ENCODE measurements at places on chromosomes 1 and 21.

DNA sequence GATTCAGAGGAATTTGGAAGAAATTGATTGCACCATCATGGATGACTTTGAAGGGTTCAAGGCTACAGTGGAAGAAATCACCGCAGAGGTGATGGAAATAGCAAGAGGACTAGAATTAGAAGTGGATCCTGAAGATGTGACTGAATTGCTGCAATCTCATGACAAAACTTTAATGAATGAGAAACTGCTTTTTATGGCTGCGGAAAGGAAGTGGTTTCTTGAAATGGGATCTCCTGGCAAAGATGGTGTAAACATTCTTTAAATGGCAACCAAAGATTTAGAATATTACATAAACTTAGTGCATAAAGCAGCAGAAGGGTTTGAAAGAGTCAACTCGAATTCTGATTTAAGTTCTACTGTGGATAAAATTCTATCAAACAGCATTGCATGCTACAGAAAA lies 698.6 kb downstream of the PLA2G4A start:
- DNase-seq: no peak

GRCh38 chr1:15423355-15424077 lies 13.8 kb downstream of the EFHD2 start:
- no peak for DNase-seq

- DNase-seq: no peak
Measured at GRCh38 chr1:6083801-6084446, 38.2 kb downstream of the KCNAB2 start.

GRCh38 chr1:7770997-7771822 lies at the start of gene VAMP3:
VAMP3 (plus strand) TSS chr1:7771296; CDS start chr1:7771384, 88 bp downstream.
- peak; percentile 86 for DNase-seq

DNA sequence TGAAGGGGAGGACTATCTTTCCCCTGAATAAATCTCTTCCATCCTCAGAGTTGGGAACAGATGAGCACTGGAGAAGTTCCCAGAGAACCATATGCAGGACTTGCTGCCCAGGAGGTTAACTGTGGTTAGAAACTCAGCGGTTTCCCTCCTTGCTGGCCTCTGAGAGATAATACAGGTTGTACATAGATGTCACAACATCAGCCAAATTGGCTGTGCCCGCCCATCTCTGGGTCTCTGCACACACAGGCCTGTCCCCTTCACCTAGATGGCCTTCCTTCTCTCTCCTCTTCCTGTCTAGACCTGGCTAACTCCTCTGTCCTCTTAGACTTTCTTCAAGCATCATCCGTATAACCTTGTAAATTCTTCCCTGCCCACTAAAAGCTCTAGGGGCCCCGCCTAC lies 5.7 kb downstream of the RGS5 start:
- no peak for DNase-seq

DNA sequence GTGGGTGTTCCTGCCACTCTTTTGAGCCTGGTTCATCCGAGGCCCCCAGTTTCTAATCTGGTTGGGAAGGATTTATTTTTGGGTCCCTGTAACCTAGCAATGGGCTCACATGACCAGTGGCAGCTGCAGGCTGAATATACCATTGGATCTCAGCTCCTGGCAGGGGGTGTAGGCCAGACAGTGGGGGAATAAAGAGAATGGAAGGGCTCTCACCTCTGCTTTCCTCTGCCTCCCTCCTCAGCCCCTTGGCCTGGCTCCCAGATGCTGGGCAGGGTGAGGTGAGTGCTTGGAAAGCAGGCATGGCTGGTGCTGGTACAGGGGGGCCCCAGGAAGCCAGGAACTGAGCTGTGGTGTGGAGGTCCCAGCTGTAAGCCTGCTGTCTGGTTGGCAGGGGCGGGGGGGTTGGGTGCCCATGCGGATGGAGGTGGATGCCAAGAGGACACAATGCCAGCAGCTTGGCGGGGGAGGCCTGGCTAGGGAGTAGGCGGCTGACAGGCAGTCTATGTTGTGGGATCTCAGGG lies 3.6 kb upstream of the GPR61 start:
- DNase-seq: no peak

DNA sequence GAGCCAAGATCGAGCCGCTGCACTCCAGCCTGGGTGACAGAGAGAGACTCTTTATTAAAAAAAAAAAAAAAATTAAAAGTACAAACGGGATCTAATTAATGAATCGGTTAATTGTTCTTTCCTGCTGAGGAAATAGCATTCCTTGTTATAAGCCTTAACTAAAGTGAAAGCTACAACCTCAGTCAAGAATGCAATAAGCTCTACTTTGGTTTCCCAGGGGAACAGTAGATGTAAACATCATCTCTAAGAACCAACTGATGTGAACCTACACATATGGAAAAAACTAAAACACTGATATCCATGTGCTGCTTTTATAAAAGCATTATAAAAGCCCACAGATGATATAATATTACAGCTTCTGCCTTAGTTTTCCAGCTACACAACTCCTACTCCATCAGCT lies 41.9 kb downstream of the LPGAT1 start:
- DNase-seq: no peak

GRCh38 chr1:228032041-228032440 lies 25.2 kb downstream of the WNT3A start:
- no peak for DNase-seq

DNA sequence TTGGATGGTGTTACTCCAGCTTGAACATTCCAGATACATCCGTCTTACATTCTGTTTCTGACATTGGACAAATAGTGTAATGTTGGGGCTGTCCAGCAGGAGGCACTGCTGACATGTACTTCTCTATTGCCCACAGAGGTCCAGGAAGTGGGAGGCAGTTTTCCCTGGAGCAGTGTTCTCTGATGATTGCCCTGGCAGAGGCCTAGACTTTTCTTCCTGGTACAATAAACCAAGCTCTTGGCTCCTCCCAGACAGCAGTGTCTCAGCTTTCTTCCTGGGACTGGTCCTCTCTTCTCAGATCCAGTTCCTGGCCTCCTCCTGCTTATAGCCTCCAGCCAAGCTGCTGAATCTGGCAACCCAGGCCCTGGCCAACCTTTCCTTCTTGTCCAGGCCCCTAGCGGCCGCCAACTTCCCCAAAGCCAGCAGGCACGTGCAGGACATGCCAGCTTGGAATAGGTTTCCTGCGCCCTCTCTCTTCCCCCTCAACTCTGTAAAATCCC lies 14.9 kb upstream of the IFNLR1 start:
- DNase-seq: no peak

- no peak for DNase-seq
Measured at GRCh38 chr1:115665319-115666096, 23.7 kb downstream of the VANGL1 start.

DNA sequence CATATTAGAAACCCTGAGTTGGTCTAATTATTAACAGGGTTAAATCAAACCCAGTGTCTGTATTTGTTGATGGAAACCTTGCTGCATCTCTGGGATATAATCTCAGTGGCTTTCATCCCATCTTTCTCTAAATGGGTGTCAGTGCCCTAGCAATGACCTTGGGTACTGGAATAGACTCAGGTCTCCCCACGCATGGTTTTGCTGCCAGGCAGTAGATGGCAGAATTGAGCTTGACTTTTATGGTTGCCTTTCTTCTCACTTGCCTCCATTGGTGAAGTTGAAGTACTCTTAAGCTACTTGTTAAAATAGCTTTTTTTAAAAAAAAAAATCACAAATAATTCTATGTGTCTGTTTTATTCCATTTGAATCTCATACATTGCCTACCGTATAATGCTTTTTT lies 81.8 kb upstream of the HMCN1 start:
- no peak for DNase-seq

DNA sequence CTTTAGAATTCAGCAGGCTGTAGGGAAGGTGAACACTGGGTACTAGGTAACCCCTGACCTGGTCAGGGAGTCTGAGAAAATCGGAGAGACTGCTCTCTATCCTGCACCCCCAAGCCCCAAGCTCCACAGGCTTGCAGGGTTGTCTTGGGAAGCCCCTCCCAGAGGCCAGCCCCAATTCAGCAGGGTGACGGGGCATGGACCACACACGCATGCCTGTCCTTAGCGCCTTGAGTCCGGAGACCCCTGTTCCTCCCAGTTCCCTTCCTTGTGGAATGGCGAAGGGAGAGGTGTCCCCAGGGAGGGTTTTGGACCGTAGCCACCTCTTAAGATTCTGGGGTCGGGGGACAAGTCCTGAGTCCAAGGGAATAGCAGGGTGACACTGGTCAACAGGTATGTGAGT lies 116.1 kb downstream of the HLCS start:
- DNase-seq: no peak

- no peak for DNase-seq
Measured at GRCh38 chr1:30883389-30884172, 25.0 kb downstream of the SDC3 start.

- no peak for DNase-seq
Measured at GRCh38 chr1:202249846-202250245, 56.2 kb downstream of the LGR6 start.

DNA sequence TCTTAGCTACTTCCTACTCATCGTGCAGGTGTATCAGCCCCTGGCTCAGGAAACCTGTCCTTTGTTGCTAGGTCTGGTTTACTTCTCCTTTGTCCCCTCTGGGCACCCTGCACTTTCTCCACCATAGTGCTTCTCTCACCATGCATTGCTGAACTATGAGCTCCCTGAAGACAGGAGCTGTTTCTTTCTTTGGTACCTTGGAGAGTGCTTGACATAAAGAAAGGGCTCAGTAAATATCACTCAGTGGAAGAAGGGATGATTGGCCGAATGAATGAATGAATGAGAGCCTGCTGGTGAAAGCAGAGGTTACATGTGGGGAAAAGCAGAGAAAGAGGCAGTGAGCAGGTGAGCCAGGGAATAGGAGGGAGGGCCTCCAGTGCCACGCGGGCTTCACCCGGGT lies 9.8 kb upstream of the HMGB4 start:
- DNase-seq: no peak

GRCh38 chr1:19640363-19641316 lies 3.5 kb upstream of the NBL1 start:
- DNase-seq: no peak

DNA sequence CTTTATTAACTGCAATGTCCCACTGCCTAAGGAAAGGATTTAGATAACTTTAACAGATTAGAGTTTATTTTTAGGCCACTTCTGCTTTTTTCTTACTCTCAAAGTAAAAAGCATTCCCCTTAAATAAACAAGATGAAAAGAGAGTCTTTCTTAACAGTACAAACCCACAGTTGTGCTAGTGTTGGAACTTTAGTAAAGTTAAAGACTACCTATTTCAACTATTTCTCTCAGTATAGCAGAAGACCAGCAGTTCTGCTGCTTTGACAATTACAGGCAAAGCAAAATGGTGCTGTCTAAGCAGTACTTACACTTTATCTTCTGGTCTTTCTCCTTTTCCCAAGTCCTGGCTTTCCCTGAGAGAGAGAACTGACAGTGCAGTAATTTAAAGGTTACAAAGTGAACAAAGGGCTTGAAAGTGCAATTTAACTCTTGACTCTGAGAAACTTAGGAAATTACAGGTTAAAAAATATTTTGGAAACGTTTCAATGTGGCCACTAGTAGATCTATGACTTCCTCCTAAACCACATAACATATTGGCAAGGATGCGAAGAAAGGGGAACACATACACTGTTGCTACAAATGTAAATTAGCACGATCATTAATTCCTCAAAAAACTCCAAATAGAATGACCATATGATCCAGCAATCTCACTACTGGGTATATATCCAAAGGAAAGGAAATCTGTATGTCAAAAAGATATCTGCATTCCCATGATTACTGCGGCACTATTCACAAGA lies 135.4 kb upstream of the POGK start:
- DNase-seq: no peak

DNA sequence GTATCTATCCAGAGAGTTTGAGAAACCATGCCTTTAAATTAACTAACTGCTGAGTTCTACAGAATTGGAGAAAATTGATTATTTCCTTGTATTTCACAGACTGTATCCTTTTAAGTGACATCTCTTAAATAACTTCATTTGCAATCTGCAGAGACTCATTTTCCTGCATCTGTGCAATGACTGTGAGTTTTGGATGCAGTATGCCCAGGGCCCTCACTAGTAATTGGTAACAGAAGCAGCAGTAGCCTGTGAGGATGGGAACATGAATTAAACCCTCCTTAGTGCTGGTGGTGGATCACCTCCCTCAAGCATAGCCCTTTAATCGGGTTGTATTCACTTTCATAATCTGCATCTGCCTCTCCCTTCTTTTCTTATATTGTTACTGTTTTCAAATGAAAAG lies 21.7 kb upstream of the SH3D21 start:
- no peak for DNase-seq

GRCh38 chr1:62746086-62746808 lies 37.7 kb upstream of the ATG4C start:
- no peak for DNase-seq

- peak; percentile 42 for DNase-seq
Measured at GRCh38 chr1:201739492-201740085, 89.4 kb upstream of the IPO9 start.

GRCh38 chr21:25579226-25580013 lies 27.9 kb downstream of the MRPL39 start:
- no peak for DNase-seq

- DNase-seq: no peak
Measured at GRCh38 chr1:154865442-154866256, 4.4 kb downstream of the KCNN3 start.

DNA sequence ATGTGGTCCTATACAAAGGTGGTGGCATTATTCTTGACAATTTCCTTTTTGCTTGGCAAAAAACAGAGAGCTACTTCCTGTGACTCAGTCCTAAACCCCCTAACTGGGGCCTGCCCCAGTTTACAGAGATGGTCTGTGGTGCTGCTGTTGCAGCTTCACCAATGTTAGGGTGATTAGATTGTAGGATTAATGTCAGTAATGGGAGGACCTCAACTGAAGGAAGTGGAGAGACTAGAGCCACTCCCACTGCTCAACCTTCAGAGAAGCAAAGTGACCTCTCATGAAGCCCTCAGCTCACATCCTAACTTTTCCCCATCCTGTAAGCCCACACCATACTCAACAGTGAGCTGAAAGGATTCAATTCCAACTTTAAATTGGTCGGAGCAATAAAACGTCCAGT lies 3.6 kb downstream of the S100A6 start:
- DNase-seq: no peak

- no peak for DNase-seq
Measured at GRCh38 chr1:245512980-245513578, 358.3 kb downstream of the KIF26B start.

DNA sequence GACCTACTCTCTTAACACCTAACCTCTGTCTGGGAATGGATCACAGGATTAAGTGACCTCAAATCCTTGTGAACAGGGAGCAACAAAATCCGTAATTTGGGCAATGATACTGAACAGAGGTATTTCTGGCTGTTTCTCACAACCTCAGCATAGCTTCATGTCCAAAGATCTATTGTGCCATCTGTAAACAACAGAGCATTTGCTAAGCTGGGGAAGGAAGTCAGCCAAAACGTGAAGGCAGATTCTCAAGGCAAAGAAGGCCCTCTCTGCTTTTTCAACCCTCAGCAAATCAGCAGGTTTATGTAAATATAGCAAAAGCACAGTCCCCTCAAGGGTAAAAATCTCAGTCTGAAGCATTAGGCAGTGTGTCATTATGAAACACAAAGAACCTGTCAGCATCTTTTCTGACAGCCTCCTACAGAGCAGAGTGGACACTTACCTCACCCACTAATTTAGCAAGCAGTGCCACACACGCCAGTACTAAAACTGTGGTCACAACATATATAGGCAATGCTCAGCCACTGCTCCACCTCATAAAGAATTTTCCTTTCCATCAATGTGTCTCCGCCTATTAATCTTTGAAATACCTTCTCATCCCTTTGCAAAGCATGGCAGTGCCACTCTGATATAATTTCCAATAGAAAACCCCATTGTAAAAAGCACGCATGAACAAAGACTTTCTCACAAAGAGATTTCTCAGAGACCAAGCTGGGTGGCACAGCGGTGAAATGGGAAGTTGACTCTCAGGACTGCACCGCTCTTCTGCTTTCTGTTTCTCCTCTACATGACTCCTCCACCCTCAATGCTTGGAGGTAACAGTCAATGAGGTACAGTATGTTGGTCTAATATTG lies 188.0 kb downstream of the RERE start:
- DNase-seq: no peak

Data from stimulated activated CD4-positive, alpha-beta T cell treated with anti-CD3 and anti-CD28 coated beads, Interleukin-15, amount 100 ng/mL, for 1 hour (primary cell).